ENCODE measurements at places on chromosomes 11 and 22.
A peak's percentile ranks its signal among the peaks of the same experiment; 100 is the strongest.

- no peak for DNase-seq
Measured at GRCh38 chr11:69513663-69514224, 32.3 kb downstream of the LINC01488 start.

DNA sequence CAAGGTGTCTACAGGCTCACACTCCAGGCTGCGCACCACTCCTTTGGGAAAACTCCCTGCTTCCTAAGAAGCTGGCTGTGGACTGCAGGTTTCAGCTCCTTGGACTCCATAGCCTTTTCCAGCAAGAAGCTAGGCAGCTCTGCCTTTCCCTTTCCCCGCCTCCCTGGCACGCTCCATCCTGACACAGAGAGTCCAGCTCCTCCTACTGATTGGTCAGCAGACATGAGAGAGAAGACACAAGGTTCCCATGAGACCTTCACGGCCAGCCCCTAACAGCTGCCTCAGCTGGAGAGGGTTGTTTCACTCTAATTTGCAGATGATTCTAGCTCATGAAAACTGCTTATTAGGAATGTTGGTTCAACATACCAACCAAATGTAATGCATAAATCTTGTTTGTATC, 27.6 kb downstream of the TENM4 start:
- no peak for DNase-seq

- DNase-seq, result no peak
Measured at GRCh38 chr22:36362932-36363331, 24.8 kb downstream of the MYH9 start.

DNA sequence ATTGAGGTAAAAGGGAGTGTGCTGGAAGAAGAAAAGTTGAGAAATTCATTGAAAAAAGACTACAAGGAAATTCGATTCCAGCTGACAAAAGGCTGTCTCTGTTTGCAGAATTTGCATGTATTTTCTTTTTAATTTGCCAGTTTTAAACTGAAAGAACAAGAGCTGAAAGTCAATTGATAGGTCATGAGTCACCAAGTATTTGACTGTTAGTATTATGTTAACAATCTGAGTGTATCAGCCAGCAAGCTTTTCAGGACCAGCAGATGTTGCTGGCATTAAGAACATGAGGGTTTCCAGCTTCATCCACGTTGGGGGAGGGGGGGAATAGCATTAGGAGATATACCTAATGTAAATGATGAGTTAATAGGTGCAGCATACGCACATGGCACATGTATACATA, 726.7 kb downstream of the METTL15 start:
- DNase-seq, result peak; percentile 52

DNA sequence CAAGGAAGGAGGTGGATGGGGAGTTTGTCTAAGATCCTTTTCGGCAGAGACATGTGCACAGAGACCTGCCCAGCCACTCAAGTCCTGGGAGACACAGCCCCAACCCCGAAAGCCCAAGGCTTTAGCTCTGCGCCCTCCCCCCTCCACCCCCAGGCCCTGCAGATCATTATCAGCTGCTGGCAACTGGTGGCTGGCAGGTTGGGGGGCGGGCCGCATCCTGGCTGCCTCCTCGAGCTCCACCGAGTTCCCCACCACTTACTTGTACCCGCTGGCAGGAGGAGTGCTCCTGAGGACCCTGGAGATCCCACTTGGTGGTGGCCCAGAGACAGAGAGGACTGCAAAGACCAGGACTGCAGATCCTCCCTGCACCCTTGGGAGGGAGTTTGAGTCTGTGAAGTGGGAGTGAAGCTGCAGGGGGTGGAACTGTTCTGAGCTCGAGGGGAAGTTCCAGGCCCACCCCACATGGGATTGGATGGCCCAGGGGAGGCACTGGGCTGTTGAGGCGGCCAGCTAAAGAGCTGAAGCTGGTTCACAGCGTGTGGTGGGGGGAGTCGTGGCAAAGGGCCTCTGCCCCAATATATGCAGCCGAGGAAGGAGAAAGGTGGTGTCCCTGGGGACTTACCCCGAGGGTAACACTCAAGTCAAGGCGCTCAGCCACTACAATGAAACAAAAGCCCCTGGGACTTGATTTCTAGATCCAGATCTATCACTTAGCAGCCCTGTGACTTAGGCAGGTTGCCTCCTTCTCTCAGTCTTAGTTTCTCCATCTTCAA, 19.9 kb upstream of the CCDC86 start:
- DNase-seq, result no peak

GRCh38 chr22:46561435-46561905, 24.1 kb upstream of the CELSR1 start:
- DNase-seq, result no peak

- no peak for DNase-seq
Measured at GRCh38 chr11:111982019-111982464, 43.2 kb upstream of the DLAT start.

DNA sequence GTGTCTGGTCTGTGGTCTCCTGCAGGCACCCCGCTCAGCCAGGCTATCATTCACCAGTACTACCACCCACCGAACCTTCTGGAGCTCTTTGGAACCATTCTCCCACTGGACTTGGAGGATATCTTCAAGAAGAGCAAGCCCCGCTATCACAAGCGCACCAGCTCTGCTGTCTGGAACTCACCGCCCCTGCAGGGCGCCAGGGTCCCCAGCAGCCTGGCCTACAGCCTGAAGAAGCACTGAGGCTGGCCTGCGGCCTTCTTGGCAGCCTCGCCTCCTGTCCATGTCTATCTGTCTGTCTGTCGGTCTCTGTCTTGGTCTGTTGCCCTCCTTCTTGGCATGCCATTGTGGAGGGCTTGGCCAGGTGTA, 27.9 kb downstream of the INCENP start:
- DNase-seq, result no peak

GRCh38 chr11:134610116-134610910, 198.3 kb upstream of the B3GAT1 start:
- DNase-seq, result no peak

GRCh38 chr11:7654195-7654705, 19.1 kb downstream of the CYB5R2 start:
- no peak for DNase-seq

DNA sequence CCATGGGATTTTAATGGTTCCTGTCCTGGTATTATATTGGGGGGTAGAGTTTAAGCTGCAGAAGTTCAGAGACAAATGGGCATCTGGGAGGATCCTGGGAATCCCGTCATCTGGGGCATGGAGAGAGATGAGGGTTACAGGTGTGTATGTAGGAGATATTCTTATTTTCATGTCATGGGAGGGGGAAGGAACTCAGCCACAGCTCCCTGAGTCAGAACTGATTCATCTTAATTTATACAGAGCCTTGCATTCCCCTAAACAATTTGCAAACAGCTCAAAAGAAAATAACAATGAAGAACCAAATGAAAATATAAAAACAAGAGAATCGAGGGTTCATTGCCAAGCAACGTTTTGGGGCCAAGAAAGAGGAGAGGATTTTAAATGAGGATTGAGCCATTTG, 155.9 kb upstream of the TBCEL start:
- no peak for DNase-seq

GRCh38 chr11:134045799-134046635, 22.9 kb upstream of the JAM3 start:
- DNase-seq, result no peak

DNA sequence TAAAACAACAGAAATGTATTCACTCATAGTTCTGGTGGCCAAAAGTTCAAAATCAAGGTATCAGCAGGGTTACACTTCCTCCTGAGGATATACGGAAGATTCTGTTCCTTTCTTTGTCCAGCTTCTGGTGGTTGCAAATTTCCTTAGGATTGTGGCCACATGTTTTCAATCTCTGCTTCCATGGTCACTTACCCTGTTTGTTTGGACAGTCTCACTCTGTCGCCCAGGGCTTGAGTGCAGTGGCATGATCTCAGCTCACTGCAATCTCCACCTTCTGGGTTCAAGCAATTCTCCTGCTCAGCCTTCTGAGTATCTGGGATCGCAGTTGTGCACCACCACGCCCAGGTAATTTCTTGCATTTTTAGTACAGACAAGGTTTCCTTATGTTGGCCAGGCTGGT, 534.3 kb downstream of the KCNA4 start:
- DNase-seq, result no peak

DNA sequence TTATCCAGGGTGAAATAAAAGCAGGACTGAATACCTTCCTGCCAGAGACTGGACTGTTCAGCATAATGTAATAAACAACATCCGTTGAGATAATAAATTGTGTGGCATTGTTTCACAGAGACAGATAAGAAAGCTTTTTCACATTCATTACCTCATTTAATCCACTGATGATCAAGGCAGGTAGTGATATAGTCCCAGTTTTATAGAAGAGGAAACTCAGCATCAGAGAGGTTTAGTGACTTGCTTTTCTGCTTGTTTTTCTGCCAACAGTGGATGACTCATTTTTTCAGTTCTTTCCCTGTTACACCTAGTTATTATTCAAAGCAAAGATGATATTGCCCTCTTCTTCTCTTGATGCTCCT, 4.0 kb downstream of the MYO18B start:
- DNase-seq, result no peak

- no peak for DNase-seq
Measured at GRCh38 chr11:43979571-43980219, 37.3 kb downstream of the C11orf96 start.

- no peak for DNase-seq
Measured at GRCh38 chr11:92302770-92303169, 78.2 kb downstream of the FAT3 start.

DNA sequence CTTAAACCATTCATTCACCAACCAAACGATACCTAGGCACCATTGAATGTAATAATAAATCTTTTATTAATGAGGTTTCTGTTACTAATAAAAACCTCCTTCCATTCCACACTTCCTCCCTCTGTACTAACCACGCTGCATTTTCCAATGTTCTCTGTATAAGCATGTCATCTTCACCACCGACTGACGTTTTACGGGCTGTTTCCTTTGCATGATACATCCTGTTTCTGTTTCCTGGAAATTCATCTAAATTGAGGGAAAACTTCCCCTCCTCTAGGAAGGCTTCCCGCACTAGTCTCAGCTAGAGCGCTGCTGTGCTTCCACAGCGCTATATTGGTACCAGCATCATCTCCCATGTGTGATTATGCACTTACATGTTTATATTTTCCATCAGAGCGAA, 2.1 kb downstream of the OR4D10 start:
- no peak for DNase-seq

DNA sequence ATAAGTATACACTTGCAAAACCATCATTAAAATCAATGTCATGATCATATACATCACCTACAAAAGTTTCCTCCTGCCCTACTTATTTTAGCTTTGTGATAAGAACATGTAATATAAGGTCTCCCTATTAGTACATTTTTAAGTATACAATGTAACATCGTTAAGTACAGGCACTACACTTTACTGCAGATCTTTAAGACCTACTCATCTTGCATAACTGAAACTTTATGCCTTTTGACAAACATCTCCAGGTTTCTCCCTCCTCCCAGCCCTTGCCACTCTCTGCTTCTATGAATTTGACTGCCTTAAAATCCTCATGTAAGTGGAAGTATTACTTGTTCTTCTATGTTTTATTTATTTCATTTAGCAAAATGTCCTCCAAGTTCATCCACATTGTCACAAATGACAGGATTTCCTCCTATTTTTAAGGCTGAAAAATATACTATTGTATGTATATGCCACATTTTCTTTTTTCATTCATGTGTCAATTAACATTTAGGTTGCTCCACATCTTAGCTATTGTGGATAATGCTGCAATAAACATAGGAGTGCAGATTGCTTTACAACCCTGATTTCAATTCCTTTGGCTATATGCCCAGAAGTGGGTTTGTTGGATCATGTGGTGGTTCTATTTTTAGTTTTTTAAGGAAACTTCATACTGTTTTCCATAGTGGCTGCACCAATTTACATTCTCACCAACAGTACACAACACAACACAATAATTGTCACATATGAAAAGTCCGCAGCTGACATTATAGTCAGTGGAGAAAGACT, 471.1 kb upstream of the ANO3 start:
- DNase-seq, result no peak

DNA sequence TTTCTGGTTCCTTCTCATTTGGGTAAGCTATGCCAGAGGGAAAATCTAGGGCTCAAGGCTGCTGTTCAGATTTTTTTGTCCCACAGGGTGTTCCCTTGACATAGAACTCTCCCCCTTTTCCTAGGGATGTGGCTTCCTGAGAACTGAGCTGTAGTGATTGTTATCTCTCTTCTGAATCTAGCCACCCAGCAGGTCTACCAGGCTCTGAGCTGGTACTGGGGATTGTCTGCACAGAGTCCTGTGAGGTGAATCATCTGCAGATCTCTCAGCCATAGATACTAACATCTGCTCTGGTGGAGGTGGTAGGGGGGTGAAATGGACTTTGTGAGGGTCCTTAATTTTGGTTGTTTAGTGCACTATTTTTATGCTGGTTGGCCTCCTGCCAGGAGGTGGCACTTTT, 167.3 kb upstream of the PGR start:
- no peak for DNase-seq

DNA sequence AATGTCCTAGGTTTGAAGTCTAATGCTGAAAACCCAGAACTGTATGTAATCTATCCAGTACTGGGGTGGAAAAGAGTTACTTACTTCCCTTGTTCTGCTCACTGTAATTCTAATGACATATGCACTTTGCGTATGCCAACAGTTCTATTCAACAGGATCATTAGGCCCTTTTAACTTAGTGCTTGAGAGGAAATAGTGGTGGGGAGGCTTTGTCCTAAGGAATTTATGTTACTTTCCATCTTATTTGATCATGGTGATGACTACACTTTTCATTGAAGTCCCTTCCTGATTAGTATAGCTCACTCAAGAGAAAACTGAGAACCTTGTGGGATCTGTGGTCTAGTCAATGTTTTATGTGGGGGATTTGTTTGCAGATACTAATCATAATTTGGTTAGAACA, 348.2 kb downstream of the GUCY1A2 start:
- DNase-seq, result no peak

GRCh38 chr11:60918939-60919265, 4.9 kb downstream of the TMEM109 start:
- DNase-seq, result no peak

- DNase-seq, result no peak
Measured at GRCh38 chr11:63876616-63877015, 37.7 kb downstream of the MARK2 start.

- DNase-seq, result no peak
Measured at GRCh38 chr22:40401532-40401931, 31.1 kb downstream of the SGSM3 start.

GRCh38 chr11:102191832-102192231, 81.6 kb downstream of the YAP1 start:
- DNase-seq, result no peak

GRCh38 chr11:117979481-117980211, 6.5 kb upstream of the IL10RA start:
- no peak for DNase-seq

DNA sequence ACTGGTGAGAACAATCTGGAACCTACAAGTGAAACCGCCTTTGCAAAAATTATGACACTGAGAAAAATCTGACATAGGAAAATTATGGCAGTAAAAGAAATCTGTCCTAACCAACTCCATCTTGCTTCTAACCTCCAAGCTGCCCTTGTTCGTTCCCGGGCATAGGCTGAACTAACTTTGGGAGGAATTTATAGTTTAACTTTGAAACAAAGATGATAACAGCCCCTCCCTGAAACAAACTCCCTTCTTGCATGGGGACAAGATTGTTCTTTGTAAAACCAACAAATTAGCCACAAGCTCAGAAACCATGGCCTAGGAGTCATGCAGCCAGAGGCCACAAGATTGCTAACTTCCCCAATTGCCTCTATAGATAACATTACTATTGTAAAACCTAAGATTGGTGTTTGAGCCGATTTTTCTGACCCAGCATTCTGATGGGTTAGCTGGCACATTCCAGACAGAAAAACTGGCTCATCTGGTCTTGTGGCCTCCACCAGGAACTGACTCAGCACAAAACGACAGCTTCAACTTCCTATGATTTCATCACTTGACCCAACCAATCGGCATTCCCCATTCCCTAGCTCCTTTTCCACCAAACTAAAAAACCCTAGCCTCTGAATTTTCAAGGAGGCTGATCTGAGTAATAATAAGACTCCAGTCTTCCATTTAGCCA, 3.6 kb upstream of the CCDC81 start:
- no peak for DNase-seq

GRCh38 chr11:126267650-126268049, 1.0 kb downstream of the SRPRA start:
- DNase-seq, result no peak

Measured in amniotic stem cell (primary cell).